ENCODE measurements at places on chromosomes 13 and 19.

DNA sequence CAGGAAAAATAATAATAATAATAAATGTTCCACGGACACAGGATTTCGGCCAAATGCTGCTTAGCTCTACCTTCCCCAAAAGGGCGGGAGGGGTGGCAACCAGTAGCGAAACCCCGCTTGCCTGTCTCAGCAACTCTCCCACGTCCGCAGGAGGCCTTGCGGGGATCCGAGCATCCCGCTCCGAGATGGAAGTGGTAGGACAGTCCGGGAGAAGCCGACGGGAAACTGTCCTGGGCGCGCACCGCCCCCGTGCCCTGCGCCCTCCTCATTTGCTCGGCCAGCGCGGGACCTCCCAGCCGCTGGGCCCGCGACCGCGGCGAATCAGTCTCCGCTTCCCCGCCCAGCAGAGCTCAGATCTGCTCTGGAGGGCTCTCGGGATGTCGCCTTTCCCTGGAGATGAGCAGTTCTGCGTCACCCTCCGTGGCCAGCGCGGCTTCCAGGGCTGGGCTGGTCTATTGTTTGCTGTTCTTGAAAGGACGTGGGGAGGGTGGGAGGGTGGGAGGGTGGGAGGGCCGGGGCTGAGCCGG lies 48.9 kb upstream of the PABPC3 start:
- DNase-seq: no peak

DNA sequence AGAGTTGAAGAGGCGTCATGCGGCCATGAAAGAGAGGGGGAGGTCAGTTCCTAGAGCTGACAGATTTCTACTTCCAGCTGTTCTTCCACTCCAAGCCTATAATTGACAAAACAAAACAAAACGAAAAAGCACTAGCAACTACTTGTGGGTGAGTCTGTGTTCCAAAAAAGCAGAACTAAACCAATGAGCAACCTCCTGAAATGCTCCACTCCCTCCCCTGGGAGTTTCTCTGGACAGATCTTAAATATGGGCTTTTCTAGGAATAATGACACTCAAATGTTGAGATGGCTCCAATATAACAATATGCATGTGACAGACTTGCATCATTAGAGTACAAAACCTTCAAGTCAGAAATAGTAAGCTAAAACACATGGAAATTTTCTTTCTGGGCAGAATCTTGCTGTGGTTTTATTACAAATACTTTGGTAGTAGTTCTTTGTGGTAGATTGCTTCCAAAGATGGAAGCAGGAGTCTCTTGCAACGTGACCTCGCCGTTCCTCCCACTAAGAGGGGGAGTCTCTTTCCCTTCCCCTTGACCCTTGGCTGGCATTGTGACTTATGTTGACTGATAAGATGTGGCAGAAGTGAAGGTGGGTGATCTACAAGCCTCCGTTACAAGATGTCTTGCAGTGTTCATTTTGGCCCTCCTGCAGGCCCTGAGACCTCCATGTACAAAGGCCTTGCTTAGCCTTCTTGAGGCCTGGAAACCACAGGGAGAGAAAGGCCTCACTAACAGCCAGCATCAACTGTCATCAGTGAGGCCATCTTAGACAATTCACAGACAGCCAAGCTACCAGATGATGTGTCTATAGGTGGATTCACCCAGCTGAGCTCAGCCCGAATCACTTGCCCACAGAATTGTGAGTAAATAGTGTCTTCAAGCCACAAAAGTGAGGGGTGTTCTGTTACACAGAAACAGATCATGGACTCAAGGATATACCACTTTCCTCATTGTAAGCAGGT lies 173.1 kb upstream of the RFC3 start:
- DNase-seq: no peak

GRCh38 chr13:87453244-87453643 lies 217.9 kb upstream of the SLITRK5 start:
- DNase-seq: no peak

- DNase-seq: no peak
Measured at GRCh38 chr13:39326469-39327171, 276.4 kb downstream of the LHFPL6 start.

DNA sequence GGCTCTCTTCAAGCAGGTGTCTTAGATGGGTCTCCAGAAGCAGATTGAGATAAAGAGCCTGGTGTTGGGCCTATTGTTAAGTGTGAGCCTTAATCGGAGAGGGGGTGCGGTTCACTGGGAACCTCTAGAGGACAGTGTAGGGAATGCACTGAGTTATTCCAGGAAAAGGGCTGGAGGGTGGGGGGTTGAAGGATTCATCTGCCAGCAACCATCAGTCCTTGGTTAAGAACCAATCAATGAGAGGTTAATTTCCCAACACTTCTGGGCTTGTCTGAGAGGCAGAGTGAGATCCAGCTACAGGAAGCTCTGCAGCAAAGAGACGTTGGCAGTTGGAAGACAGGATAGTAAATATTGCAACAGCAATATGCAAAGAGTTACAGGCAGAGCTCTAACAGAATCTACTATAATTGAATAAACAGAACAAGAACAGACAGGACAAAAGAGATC lies 28.7 kb downstream of the CYP4F2 start:
- peak; percentile 69 for DNase-seq

- DNase-seq: peak; percentile 71
Measured at GRCh38 chr13:92355213-92355612, 871.4 kb upstream of the GPC6 start.

GRCh38 chr13:96681766-96682165 lies 312.5 kb downstream of the OXGR1 start:
- no peak for DNase-seq
